Daoy (cell line): ENCODE measurements at places on chromosomes 1 and 21.

- DNase-seq = peak; percentile 32
These were observed 7.0 kb upstream of the PLEKHA6 start for GRCh38 chr1:204366759-204367158.

GRCh38 chr1:180415236-180415848, 87.0 kb downstream of the ACBD6 start:
- DNase-seq = no peak

GRCh38 chr1:150749720-150750311, 15.8 kb downstream of the CTSS start:
- no peak for DNase-seq

- DNase-seq = peak; percentile 12
These were observed 117.0 kb upstream of the VAV3 start for GRCh38 chr1:108082001-108082400.

- DNase-seq = no peak
These were observed 57.7 kb upstream of the DPT start for GRCh38 chr1:168786476-168787330.

DNA sequence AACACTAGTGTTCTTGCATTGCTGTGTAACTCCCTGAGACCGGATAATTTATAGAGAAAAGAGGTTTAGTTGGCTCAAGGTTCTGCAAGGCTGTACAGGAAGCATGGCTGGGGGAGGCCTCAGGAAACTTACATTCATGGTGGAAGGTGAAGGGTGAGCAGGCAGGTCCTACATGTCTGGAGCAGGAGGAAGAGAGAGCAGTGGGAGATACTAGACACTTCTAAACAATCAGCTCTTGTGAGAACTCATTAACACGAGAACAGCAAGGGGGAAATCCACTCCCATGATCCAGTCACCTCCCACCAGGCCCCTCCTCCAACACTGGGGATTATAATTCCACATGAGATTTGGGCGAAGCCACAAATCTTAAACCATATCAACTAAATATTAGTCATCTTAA, 30.1 kb downstream of the RNF2 start:
- no peak for DNase-seq

DNA sequence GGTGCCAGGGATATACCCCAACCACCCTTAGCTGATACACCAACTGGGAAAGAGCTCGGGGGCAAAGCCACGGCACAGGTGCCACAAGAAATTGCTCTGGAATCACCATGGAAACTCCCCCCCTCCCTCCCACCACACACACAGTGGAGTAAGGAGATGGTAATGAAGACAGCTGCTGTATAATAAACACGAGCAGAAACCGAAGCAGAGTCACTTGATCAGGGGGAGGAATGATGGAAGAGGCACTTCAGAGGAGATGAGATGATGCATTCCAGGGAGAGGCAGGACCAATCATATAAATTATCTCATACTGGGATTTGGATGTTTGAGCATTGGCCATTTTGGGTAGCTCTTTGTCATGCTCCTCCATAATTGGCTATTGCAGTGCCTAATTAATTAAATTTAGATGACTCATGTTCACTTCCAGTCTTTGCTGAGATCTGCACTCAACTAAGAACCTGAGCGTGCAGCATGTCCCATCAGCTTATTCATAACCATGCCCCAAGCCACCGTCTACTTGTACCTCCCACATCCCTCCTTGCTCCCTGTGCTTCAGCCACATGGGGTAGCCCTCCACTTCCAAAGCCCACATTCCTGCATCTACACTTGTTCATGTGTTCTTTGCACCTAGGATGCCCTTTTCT, 189.5 kb downstream of the ZSCAN20 start:
- DNase-seq = no peak

- DNase-seq = no peak
These were observed 205.7 kb upstream of the SAMSN1 start for GRCh38 chr21:14751602-14752344.
